ENCODE measurements at places on chromosomes 1 and 21. TPM values are rescaled to one million over a fixed set of nuclear protein-coding genes. Genes with fewer than 3 reads are reported as not detected.

Gene SAMSN1
- total RNA-seq, result 2.2 TPM

- ATAC-seq, result no peak
These were observed 11.7 kb downstream of the ADPRS start for GRCh38 chr1:36100376-36100775.

Gene HSF2BP
- total RNA-seq, result 0.92 TPM

GRCh38 chr1:201753492-201753891, 75.5 kb upstream of the IPO9 start:
- ATAC-seq, result no peak

DNA sequence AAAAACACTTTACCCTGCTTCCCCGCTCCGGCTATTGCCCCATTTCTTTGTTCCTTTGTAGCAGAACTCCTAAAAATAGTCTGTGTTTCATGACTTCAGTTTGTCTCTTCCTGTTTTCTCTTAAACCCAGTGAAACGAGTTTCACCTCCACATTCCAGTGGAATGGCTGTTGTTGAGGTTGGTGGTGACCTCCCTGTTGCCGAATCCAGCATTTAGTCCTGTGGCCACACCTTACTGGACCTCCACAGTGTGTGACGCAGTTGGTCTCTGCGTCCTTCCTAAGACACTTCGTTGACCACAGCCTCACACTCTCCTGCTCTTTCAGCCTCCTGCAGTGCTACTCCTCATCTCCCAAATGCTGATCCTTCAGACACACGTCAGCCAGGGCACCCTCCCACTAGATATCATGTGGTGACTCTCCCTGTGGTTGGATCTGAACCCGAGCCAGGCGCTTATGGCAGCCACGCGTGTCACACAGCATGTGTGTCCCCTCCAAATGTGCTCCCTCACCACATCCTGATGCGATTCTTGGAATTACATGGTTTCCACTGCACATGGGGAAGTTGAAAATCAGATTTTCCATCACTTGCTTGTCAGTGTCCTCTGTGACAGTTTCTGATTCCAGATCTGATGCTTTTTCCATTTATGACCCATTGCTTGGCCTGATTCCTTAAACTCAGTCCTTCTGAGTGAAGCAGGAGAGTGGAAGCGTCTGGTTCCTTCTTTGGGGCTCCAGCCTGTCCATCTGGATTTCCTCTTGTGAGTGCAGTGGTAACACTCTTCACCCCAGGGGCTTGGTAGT, 99.1 kb upstream of the ARTN start:
- no peak for ATAC-seq

DNA sequence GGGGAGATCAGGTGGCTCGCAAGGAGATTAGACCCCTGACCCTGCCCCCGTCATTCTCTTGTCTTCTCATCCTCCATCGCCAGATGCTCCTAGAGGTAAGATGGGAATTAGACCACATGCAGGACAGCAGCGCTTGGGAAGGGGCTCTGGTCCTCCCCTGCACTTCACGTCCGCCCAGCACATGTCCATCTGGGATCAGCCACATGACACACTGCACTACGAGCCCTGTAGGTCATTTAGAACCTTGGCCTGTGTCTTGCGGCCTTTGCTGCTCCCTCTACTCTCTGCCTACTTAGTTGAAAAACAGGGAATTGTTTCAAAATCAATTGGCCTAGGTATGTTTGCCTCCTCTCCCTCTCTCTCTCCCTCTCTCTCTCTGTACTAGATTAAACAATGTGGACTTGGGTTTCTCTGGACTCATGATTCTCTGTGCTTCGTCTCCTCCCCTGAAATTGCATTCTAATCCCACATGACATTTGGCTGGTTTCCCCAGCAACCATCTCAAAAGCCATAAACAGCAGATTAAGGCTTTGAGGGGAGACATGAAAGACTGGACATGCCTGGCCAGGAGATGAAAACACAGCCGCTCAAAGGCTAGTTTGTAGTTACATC, 3.8 kb upstream of the NCMAP start:
- ATAC-seq, result no peak

GRCh38 chr1:32116531-32116930, 8.7 kb downstream of the KPNA6 start:
- ATAC-seq, result no peak

DNA sequence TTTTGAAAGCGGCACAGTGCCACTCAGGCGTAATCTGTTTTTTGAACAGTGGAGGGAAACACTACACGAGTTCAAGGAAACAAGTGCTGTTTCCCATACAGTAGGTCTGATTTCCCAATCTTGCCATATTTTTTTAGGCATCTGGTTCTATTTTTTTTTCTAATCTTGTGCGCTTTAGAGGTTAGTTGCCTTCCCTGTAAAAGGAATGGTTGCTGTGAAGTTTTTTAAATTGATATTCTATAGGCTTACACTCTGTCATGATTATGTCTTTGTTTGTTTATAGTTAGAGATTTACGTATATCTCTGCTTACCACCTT, 1.2 kb downstream of the NASP start:
- no peak for ATAC-seq
